ENCODE measurements at places on chromosomes 2 and 18.

- DNase-seq, result no peak
Measured at GRCh38 chr2:210873631-210874030, 317.2 kb downstream of the CPS1 start.

DNA sequence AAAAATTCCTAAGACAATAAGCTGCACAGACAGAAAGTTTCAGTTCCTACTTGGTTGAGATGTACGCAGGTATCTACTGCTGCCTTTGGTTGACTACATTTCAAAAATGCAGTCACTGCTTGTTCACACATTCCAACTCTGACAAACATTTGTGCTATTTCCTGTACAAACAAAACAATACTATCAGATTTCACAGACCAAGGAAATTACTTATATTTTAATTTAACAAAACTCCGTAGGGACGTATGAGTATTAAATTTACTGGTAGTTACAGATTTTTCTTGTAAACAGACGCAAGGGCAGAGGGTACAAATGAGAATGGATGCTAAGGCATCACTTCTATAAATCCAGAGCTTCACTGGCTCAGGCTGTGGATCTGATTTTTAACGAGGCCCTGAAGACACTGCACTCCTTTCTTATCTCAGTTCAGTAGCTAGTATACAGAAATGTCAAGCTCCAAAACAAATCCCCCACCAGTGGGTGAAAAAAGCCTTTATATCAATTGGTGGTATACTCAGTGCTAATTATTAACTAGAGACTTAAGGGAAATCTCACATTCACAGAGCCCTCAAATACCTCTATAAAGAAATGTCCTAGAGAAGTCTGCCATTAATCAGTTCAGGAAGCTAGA lies 31.7 kb upstream of the TTC32 start:
- DNase-seq, result no peak

- no peak for DNase-seq
Measured at GRCh38 chr2:31420936-31421335, 6.4 kb upstream of the XDH start.

DNA sequence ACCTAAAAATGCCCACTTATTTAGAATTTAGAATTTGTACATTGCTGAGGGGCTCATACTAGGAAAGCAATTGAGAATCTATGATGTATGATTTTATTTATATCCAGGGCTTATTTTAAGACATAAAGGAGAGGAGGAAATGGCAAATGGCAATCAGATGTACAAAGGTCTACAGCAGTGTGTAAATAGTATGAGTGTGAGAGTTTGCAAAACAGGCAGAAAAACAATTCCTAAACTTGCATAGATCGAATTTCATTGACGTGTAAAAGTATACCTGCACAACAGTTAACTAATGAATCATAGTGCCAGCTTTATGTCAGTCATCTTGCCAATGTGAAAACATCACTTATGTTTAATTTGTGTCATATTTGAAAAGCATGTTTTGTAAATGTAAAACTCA lies 718.7 kb upstream of the GCFC2 start:
- no peak for DNase-seq

- no peak for DNase-seq
Measured at GRCh38 chr2:127498386-127498785, 27.9 kb downstream of the IWS1 start.

- no peak for DNase-seq
Measured at GRCh38 chr18:3814816-3815215, 364.8 kb downstream of the TGIF1 start.

- DNase-seq, result no peak
Measured at GRCh38 chr2:9203006-9203405, 3.6 kb upstream of the ASAP2 start.

GRCh38 chr2:178205853-178206521 lies 11.7 kb downstream of the OSBPL6 start:
- no peak for DNase-seq

GRCh38 chr2:10316860-10317259 lies 14.2 kb downstream of the HPCAL1 start:
- no peak for DNase-seq

DNA sequence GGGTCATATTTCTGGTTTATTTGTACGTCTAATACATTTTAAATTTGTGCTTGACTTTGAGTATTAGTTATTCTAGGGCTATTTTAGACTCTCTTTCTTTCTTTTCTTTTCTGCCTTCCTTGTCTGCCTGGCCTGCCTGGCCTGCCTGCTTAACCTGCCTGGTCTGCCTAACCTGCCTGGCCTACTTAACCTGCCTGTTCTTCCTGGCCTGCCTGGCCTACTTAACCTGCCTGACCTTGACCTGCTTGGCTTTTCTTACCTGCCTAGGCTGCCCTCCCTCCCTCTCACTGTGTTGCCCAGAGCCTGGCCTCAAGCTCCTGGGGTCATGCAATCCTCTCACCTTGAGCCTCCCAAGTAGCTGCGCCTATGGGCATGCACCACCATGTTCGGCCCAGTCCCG lies 83.7 kb downstream of the PMAIP1 start:
- no peak for DNase-seq

GRCh38 chr2:217074576-217075255 lies 214.9 kb upstream of the TNP1 start:
- no peak for DNase-seq
